Stimulated activated CD8-positive, alpha-beta memory T cell treated with anti-CD3 and anti-CD28 coated beads, Interleukin-4, amount 100 ng/mL, for 1 hour (primary cell): ENCODE measurements at places on chromosomes 4 and X.

- DNase-seq, result no peak
Observed at GRCh38 chr4:10085386-10085785, 31.2 kb downstream of the WDR1 start.

DNA sequence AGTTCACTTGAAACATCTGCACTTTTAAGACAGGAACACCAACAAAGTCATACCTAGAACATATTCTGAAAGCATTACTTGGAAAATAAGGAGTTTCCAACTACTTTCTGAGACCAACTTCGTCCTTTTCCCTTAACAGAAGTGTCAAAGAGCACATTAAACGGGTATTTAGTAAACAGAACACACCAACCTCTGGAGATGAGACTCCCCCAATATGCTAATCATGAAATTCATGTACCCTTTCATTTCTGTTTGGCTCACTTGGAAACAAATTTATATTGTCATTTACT is 69.2 kb downstream of the NOCT start:
- DNase-seq, result no peak

- no peak for DNase-seq
Observed at GRCh38 chr4:40255393-40256281, 58.8 kb downstream of the RHOH start.

GRCh38 chr4:69532125-69532524 is 36.4 kb upstream of the UGT2B4 start:
- no peak for DNase-seq

DNA sequence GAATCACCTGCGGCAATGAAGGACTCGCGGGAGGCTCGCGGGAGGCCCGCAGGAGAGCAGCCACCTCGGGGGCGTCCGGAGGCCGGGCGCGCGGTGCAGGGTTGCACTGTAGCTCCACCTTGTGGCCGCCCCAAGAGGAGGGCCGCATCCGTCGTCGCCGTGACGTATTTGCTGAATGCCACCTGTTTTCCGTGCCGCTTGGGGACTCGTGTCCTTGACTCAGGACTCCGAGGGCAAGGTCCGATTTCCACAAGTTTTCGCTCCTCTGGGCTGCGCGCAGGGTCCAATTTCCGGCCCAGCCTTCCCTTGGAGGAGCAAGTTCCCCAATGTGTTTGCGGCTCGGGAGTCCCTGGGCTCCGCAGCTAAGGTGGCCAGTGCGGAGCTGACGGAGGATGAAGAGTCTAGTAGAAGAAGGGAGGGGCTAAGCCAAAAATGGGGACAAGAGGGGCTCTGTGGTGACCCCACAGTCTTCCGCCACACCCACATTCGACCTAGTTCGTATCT is 10.7 kb upstream of the DLG3 start:
- DNase-seq, result peak; percentile 53

- no peak for DNase-seq
Observed at GRCh38 chr4:123562994-123563750, 166.6 kb downstream of the SPRY1 start.

DNA sequence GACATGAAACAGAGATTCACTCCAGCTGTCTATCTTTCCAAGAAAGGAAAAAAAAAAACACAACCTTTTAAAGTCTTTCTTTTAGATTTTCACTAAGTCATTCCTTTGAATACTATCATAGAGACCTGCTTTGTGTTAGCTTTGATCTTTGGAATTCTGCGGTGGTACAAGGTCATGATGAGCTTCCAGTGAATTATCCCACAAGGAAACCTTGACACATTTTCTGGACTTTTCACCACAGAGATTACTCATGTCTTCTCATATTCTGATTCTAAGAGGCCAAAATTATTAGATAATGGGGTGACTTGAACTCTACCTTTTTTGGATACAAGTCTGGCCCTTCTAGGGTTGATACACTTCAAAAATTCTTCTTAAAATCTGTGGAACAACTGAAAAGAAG is 201.6 kb downstream of the PACRGL start:
- no peak for DNase-seq

- DNase-seq, result no peak
Observed at GRCh38 chr4:39024311-39024865, 7.8 kb downstream of the TMEM156 start.

DNA sequence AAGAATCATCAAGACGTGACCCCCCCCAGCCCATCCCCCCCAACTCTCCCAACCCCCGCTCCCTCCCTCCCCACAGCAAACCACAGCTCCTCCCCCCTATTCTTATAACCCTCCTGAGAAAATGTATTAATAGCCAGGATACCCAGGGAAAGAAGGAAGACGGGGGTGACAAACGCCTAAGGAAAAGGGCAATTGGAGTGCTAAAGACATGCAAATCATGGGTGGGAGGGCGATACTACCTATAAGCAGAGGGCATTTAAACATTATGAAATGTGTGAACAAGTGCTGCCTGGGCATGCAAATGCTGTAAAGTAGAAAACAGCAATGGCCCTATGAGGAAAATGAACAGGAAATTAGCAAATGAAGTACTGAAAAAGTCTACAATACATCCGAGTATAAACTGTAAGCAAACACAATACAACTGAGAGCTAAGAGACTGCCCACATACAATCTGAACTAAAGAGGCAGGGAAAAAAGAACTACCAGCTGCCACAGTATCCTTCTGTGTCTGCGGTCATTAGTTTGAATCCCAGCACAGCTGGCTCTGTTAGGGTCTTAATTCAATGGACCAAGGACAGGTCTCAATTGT is 2.4 kb downstream of the CXXC4 start:
- no peak for DNase-seq

DNA sequence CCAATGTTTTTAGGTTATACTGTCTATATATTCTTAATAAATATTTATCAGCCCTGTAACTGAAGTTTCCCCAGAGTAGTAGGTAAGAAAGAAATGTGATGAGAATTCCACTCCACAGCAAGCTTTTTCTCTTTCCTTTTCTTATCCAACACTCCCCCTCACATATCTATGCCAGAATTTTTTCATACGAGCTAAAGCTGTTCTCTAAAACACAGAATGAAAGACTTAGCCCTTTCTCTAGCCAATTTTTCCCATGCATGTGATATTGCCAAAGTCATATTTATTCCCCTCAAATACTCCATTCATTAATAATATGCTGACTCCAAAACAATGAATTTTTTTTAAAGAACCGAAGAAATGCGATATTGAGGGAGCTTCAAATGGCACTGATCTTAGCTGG is 32.3 kb downstream of the VEGFC start:
- no peak for DNase-seq

DNA sequence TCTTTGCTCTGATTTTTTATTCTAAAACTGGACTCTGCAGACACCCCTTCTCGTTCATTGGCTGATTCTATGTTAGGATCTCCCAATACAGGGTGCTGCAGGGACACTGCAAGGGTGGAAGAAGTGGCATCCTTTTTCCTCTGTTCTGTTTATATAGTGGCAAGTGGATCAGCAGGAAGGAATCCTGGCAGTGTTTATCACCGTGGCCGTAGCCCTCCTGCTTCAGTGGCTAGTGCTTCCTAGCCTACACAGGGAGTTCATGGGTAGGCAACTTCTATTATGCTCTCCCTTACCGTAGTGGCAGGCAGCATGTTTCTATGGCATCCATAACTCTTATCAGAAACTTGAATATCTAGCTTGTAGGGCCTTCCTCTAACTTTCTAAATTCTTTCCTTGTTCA is 6.4 kb upstream of the AP1AR start:
- no peak for DNase-seq
